Endothelial cell (in vitro differentiated cells): ENCODE measurements at places on chromosomes 6 and 20.

DNA sequence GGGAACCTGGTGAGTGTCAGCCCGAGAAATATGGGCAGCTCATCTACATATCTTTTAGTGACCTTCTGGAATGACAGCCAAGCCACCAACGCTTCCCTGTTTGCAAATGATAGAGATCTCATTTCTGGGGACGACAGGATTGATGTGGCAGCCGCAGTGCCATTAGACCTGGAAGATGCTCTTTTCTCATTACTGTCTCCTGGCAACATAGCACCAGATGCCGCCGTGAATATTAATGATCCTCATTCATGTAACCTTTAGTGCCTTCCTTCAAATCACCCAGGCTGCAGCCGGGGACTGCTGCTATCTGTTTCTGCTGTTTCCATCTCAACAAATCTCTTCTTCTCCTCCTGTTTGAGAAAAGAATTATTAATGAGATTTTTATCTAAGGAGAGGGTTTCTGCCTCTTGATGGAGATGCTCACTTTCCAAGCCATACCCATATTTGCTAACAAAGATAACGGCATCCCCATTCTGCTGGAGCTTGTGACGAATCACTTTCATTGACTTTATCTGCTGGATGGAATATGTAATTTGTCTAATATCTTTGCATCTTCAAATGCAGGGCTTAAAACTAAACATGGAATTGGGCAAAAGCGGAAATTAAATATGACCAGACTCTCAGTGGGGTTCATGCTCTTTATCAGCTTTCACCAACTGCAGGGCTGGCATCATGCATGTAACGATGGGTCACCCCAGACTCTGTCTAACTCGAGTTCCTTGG lies 74.8 kb upstream of the KIF16B start:
- DNase-seq, result no peak

DNA sequence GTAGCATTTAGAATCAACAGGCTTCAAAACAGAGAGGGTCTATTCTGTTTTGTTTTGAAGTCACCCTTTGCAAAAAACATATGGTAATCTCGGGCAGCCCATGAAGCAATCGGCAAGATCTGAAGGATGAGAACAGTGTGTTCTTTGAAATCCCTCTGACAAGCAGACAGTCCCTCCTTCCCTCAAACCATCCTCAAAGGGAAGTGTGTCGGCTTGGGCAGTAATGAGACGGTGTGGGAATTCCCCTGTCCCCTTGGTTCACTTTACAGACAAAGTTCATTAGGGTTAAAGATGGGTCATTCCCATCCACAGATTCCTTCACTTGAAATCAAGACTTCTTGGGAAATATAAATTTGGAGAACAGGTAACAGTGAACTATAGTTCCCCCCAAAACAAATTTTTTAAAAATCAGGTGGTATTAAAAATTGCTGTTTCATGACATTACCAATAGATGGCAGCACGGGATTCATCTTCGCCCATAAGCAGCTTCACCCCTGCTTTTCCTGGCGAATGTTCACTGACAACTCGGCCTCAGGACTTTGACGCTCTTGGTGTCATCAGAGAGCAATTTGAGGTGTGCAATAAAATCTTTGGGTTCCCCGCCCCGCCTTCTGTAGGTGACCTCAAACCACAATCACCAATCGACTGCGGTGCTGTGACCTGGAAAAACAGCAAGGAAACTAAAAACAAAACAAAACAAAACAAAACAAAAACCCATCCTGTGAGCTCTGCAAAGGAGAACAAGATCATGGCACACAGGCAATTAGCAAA lies 159.3 kb upstream of the TNFAIP3 start:
- peak; percentile 17 for DNase-seq

DNA sequence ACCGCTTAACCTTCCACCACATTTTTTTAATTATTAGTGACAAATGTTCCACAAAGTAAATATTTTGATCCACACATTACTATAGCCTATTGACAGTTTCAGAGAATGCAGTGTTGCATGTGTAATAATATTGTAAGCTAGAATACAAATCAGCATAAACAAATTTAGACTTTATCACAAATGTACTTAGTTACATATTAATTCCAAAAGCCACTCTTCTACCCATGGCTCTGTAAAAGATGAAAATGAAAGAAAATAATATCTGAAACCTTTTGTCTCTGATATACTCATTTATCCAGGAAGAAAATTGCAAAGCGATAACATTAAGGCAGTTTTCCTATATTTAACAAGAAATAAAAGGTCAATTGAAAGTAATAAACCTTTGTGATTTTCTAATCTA lies 954.0 kb upstream of the MAN1A1 start:
- no peak for DNase-seq

GRCh38 chr6:168238159-168238909 lies 81.2 kb downstream of the DACT2 start:
- no peak for DNase-seq

DNA sequence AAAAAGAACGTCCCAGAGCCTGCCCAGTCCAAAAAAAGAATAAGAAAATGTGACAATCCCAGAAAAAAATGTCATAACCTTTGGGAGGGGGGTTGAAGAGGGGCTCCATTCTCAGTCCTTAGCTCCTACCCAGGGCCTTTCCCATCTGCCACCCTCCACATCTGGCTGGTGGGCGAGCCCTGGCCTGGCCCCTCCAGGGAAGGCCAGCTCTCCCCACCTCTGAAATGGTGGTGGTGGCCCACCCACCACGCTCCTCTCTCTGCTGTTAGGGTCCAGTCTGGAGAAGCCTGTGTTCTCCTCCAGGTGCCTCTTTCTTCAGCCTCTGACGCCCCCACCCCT lies 415 bp downstream of the RGS19 start:
- no peak for DNase-seq

DNA sequence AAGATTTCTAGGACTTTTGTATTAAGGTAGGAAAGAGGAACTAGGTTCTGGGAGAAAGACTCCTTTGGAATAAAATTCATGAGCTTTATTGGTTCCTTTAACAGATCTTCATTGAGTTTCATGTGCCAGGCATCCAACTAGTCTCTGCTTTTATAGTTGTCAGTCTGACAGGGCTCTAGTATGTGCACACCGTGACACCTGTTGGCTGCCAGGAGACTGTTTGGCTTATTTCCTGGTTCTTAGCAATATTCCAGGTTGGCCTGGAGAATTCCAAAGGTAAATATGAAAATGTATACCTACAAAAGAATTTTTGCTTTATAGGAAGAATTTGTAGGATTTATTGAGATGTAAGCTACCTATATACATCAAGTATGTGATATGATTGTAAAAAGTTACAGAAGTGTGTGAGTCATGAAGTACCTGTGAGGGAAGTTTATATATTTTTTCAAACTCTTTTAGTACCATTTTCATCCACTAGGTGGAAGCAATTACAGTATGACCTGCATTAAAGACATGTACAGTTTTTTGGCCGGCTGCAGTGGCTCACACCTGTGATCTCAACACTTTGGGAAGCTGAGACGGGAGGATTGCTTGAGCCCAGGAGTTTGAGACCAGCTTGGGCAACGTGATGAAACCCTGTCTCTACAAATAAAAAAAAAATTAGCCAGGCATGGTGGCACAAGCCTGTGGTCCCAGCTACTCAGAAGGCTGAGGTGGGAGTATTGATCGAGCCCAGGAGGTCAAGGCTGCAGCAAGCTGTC lies 35.2 kb downstream of the NDUFAF5 start:
- DNase-seq, result no peak

GRCh38 chr6:27119329-27119728 lies 128.2 kb upstream of the PRSS16 start:
- no peak for DNase-seq

DNA sequence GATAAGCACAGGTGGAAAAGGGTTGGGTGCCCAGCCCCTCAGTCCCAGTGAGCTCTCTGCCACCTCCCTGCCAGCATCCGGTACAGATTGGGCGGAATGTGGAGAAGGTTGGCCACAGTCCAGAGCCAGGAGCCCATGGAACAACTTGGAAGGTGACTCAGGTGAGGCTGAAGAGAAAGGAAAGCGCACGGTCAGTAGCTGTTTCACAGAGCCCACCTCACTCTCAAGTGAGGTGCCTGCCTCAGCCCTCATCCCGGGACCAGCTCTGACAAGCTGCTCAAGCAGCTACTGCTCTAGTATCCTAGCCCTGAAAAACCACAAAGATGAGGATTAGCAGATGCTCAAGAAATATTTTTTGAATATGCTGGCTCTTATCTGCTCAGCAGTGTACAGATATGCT lies 1.1 kb upstream of the MMP24OS start:
- DNase-seq, result no peak

DNA sequence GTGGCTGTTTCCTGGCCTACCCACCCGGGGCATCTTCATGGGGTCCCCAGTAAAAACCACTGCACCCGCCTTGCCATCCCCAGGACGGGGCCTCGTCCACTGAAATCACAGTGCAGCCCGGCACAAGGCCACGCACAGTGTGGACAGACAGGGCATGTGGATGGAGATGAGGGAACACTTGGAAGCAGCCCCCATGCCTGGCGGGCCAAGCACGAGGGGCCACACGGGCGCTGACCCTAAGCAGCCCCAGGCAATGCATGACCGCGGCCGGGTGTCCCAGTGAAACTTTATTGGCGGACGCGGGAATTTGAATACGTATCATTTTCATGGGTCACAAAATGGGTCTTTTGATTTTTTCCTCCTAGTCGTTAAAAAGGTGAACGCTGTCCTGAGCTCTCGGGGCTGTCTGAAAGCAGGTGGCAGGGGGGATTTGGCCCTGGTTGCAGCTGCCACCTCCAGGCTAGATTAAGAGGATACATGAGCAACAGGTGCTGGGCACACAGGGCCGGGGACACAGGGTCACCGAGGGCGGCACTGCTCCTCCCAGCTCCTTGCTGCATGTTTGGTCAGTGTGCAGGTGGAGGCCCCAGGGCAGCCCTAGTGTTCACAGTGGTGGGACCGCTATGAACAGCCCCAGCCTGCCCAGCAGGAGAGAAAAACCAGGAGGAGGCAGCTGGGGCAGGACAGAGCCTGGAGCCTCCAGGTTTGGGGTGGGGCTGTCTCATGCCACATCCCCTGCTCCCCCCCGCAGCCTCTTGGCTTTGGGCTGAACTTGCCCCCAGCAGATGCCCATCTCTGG lies 74.9 kb upstream of the SLCO4A1 start:
- DNase-seq, result no peak

DNA sequence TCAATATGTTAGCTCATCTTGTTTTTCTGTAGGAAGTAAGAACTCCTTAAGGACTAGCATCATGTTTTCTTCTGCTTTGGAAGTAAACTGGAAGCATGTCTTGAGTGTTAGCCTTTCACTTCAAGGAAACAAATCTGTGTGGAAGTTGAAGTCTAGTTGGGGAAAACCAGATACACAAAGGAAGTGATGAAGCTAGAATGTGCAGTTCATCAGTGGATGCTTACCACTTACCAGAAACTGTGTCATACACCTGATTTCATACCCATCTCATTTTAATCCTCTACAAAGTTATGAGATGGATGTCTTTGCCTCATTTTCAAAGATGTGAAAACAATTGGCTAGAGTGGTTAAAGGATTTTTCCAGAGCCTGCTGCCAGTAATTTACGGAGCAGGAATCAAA lies 75.8 kb downstream of the TMEM170B start:
- no peak for DNase-seq

GRCh38 chr20:11118802-11119380 lies 445.1 kb upstream of the JAG1 start:
- no peak for DNase-seq

DNA sequence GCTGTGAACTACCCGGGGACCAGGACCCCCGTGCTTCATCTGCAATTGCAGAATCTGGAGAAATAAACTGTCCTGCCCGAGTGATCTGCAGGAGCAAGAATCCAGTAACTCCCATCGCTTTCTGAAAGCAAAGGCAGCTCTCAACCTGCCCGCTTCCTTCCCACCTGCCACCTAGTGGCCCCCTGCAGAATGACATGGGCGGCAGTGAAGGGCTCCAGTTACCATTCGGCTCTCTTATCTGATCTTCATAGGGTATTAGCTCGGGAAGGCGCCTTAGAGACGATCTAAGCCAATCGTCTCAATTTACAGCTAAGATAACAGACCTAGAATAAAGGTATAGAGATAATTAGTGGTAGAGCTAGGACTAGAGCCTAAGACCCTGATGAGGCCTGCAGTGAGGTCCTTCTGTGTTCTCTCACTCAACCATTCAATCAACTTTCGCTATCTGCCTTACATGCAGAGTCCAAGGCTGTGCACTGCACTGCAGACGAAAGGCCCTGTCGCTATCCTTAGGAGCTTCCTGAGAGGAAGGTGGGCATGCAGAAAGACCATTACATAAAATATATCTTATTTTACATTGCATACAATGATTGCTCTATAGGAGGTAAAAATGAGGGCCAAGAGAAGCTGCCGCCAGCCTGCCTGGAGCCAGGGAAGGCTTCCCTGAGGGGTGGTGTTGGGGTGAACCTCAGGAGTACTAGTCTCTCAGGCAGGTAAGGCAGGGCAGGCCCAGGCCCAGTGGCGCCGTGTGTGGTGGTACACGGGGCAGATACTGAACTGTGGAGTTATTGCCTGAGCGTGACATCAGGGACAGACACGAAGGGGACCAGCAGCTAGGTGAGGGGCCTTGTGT lies 7.1 kb upstream of the PSMG4 start:
- DNase-seq, result peak; percentile 90

GRCh38 chr20:32779500-32780211 lies 17.5 kb downstream of the DNMT3B start:
- DNase-seq, result peak; percentile 74

DNA sequence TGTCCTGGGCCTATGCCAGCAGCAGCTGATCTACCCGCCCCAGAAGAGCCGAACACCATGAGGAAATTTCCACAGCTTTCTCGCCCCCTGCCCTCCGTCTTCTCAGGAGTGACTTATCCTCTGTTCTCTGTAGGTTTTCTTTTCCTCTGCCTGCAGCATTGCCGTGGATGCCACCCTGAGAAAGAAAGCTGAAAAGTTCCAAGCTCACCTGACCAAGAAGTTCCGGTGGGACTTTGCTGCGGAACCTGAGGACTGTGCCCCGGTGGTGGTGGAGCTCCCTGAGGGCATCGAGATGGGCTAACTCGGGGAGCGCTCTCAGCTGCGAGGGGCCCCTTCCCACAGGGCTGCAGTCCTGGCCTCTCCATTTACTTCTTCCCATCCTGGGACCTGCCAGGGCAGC lies 19.2 kb downstream of the AAR2 start:
- DNase-seq, result no peak
